ENCODE measurements at places on chromosomes 2 and 18. TPM values are rescaled to one million over a fixed set of nuclear protein-coding genes. Genes with fewer than 3 reads are reported as not detected.

The GREB1L gene
- not detected for total RNA-seq

The POTEE gene
- 0.18 TPM for total RNA-seq

GRCh38 chr2:133304344-133304743 lies 263.9 kb downstream of the NCKAP5 start:
- DNase-seq: no peak

- no peak for DNase-seq
Observed at GRCh38 chr2:242038166-242038927, 168.8 kb downstream of the RTP5 start.

DNA sequence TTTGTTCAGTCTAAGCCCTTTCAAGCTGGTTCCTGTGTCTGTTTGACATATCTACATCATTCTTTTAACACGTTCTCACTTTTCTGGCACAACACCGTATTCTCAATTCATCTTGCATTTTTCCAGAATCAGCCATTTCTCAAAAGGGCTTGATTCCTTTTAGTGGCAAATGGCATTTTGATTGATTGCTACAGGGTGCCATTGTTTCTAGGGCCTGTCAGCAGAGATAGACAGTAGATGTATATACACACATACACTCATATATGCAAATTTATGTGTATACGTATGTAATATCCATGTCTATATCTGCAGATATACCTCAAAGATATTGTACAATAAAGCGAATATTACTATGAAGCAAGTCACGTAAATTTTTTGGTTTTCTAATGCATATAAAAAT lies 367.9 kb upstream of the TNP1 start:
- DNase-seq: no peak

The RND3 gene
- 48.0 TPM for total RNA-seq

DNA sequence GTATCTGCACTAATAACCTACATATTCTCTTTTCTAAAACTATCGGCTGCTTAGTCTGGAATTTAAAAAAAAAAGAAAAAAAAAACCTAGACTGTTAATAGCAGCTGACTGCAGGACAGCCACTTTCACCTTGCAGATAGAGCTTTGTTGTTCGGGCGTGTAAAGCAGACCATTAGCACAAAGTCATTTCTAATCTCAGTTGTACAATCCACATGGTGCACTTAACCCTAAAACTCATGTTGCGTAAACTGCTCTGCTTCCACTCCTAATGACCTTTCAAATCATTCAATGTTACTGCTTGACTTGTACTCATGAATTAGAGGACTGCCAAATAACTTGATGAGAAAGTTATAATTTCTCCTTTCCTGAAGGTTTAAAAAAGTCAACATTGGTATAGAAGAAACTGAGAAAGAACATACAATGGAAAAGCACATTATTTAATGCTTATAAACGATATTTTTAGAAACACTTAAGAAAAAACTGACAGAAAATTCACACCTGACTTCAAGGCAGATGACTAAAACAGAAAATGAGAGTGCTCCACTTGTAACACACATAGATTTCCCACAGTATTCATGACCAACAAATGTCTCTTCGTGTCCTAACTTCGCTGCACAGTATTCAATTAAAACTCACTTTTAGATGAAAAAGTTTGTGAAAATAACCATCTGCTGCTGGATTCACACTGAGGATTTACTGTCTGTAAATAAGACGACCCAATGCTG lies 2.6 kb downstream of the CDH2 start:
- no peak for DNase-seq

The FNDC4 gene
- not detected for total RNA-seq

DNA sequence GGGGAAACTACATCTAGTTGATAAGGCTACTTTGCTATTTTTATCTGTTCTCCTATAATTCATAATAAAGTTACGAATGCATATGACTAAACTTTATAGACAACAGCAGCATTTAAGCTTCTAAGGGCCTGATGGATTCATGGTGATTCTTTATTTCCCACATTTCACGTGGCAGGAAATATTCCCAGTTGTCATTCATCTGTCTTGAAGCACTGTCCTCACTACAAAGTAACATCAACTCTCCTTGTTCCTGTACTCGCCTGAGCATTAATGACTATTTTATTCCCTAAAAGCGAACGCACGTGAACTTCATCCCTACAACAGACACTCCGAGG lies 2.6 kb downstream of the SATB2 start:
- no peak for DNase-seq

DNA sequence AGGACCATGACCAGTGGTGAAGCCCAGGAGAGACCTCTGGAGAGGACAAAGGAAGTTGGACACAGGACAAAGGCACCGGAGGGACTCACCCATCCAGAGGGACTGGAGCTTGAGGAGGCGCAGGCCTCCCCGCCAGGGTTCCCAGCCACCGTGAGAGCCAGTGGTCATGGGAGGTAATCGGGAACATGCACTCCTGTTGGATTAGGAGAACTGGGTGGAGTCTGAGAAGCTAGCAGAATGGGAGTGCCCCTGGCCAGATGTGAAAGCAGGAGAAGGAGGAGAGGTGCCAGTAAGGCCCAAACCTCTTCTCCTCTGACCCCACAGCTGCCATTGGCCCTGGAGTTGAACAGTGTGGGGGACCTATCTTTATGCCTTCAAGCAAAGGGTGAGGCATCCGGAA lies 20.3 kb downstream of the POU3F3 start:
- no peak for DNase-seq

- DNase-seq: no peak
Observed at GRCh38 chr2:18896125-18896764, 306.9 kb upstream of the NT5C1B start.

The SLC5A7 gene
- not detected for total RNA-seq

The ABCG5 gene
- total RNA-seq: not detected

The RAB31 gene
- 1.7 TPM for total RNA-seq

- DNase-seq: peak; percentile 82
Observed at GRCh38 chr2:119491776-119492525, 32.3 kb downstream of the SCTR start.

DNA sequence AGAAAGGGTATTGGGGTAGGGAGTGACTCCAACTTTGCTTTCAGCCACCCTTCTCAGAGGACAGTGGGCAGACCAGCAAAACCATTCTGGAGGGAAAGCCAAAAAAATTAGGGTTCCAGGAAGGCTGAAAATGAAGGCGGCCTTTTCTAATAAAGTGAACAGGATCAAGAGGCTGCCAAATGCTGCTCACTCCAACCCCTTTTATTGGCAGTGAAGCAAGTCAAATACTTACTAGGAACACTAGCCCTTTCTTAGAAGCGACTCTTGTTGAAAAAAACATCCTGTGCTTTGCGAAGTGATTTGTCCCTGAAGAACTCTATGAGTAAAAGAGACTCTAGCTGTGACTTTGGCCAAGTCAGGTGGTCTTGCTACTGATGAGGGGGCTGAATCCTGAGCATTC lies 83.6 kb upstream of the CYP1B1 start:
- DNase-seq: no peak

The HJURP gene
- 28.4 TPM for total RNA-seq

- peak; percentile 26 for DNase-seq
Observed at GRCh38 chr2:241443486-241444223, 64.7 kb downstream of the STK25 start.

GRCh38 chr2:178484245-178485041 lies 4.2 kb downstream of the PLEKHA3 start:
- DNase-seq: peak; percentile 49

- peak; percentile 47 for DNase-seq
Observed at GRCh38 chr2:119223521-119224390, at the start of gene STEAP3. TSS of gene STEAP3 (plus strand) at chr2:119223834. CDS start at chr2:119231013, 7,179 bp downstream.

DNA sequence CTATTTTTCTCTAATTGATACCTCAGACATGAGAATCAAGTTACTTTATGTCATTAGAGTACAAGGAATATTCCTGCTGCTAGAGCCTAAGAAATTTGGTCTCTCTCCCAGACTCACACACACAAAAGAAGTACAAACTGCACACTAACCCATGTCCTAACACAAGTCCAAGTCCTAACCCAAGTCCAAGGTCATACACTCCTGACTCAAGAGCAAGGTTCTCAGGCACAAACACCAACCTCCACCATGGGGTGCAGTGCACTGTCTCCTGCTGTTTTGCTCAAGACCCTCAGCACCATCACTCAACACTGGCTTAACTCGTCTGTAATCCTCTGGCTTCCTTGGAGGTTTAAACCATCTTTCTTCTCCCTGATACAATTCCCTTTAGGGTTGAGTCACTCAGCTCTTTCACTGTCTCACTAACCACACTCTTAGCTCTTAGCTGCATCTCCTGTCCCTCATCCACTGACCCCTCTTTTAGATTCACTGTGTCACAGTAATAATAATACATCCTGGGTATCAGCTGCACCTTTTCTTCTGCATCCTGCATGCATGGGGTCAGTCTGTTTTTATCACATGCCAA lies 129.8 kb downstream of the BCL2L11 start:
- no peak for DNase-seq

DNA sequence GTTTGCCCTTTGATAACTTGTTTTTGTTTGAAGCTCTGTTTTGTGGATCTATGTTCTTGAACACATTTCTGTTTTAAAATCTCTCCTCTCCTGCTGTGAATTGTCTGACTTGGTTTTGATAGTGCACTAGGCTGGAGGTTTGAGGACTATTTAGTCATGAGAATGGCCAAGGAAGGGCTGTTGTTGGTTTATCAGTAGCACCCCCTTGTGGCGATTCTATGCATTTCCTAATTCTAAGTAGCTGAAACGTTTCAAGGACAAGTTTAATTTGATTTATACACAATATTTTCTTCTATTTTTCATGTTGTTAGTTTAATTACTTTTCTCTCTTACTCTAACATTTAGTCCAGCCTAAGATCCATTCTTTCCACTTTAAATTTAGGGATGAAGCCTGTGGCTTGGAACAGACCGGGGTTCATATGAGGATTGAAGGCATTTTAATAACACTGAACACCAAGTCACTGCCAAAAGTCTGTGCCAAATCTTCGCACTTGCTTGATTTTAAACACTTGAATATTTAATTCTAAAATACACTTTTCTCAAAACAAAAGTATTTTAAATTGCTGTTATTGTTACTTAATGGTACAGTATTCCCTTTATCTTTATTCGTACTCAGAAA lies 166.0 kb downstream of the SOCS6 start:
- peak; percentile 83 for DNase-seq

The ARHGAP25 gene
- not detected for total RNA-seq

The KCNJ3 gene
- total RNA-seq: 2.3 TPM

DNA sequence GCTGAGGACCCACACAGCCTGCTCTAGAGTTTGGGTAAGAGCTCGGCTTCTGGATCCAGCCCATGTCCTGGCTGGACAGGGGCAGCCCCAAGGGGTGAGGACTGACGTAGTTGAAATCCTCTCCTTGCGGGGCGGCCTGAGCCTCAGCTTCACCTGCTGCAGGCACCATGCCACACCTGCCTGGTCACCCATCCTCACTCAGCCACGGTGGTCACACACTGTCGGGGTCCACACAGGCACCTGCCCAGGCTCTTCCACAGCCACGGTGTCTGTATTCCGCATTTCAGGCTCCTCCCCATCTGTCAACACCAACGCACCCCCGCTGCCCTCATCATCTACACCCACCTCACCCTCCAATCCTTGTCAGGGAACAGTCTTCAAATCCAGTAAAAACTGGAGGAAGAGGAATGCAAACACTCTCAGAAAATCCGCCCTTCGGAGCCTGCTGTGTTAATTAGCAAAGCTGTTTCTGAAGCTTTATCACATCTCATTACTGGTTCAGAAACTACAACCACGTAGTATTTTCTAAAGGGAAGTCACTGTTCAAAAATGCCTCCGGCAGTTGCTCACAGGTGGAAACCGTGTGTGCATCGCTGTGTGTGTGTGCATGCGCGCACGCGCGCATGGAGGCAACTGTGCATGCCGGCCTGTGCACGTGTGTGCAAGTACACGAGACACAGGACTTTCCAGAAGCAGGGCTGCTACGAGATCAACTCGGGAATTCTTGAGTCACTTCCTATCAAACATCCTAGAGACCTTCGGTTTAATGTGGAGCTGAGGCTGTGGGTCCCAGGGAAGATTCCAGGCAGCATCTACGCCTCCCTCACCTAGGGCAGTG lies 38.2 kb downstream of the SLC66A2 start:
- DNase-seq: no peak

DNA sequence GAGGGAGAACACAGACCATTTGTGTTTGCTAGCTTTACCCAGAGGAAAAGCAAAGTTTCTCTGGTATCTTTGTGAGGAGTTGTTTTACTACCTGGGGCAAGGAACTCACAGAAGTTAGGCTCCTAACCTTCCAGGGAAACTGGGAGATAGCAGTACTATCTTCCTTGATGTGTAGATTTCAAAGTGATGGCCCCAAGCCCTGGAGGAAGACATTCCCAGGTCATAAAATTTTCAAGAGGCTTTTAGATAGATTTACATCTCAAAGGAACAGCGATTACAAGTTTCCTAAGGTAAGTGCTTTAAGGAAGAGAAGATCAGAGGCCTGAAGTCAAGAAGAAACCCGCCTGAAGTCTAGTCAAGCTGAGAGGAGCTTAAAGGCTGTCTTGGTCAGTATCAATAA lies 1187.8 kb upstream of the TMEFF2 start:
- no peak for DNase-seq

DNA sequence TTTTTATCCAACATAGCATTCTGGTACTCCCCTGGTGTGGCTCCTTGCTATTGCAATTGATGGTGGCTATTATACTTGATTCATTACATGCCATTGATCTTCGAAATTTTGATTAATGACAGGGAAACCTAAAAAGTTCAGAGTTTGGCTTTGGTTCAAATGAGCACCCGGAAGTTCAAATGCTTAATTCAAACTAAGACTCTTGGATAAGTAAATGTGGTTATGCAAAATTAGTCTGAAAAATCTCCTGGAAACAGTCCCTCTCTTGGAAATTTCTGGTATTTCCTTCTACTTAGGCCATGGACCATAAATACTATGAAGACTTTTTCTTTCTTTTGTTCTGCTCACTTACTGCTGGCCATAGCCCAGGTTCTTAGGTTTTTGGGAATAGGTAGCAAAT lies 65.3 kb upstream of the SMIM21 start:
- DNase-seq: no peak

- DNase-seq: no peak
Observed at GRCh38 chr2:11698009-11698922, 28.3 kb upstream of the NTSR2 start.

GRCh38 chr2:24238158-24238557 lies 63.3 kb downstream of the FAM228A start:
- no peak for DNase-seq

- DNase-seq: no peak
Observed at GRCh38 chr18:37674570-37674969, 109.0 kb upstream of the CELF4 start.

DNA sequence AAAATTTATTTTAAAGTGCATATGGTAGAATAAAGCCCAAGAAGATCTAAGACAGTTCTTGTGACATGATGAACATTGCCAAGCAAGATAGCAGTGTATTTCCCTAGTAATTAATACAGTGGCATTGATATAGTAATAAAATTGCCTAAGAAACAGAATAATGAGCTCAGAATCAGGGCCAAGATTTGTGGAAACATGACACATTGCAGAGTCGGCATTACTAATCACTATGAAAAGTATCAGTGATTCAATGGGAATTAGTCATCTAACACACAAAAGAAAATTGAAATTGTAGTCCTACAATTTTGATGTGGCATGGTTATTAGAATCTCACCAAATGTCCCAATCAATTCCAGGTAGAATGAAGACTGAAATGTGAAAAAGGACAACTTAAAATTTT lies 243.0 kb upstream of the CYRIA start:
- no peak for DNase-seq

GRCh38 chr2:134202371-134202770 lies 51.5 kb upstream of the MGAT5 start:
- no peak for DNase-seq

GRCh38 chr2:8564475-8564874 lies 117.4 kb upstream of the ID2 start:
- DNase-seq: no peak

The DIPK1C gene
- 0.05 TPM for total RNA-seq
